ENCODE measurements at places on chromosomes 7 and 10. TPM values are rescaled to one million over a fixed set of nuclear protein-coding genes. Genes with fewer than 3 reads are reported as not detected.
A peak's percentile ranks its signal among the peaks of the same experiment; 100 is the strongest.

DNA sequence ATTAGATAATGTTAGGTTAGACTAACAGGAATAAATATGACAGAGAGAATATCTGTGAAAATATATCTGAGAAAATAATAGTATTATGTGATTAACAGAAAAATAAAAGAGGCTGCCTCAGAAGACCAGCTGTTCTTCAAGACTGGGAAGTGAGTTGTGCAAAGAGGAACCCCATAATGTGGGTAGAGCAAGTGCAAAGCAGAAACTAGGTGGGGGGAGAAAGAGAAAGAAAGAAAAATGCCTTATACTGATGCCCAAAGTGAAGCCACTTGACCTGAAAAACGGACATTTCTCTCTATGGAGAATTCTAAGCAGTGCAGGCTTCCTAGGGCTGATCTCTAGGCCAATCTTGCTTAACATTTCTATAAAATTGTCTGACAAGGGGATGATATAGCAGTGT, 3.8 kb downstream of the NEBL start:
- no peak for DNase-seq

Gene ANXA8
- total RNA-seq = 1.4 TPM

DNA sequence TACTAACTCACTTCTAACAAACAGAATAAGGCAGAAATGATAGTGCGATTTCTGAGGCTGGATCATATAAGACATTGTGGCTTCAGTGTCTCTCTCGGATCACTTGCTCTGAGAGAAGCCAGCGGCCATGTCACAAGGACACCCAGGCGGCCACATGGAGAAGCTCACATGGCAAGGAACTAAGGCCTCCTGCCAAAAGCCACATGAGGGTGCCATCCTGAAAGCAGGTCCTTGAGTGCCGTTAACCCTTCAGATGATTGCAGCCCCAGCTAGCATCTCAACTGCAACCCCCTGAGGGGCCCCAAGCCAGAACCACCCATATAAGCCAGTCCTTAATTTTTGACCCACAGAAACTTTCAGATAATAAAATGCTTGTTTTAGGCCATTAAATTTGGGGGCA, 6.9 kb upstream of the VDAC2 start:
- no peak for DNase-seq

DNA sequence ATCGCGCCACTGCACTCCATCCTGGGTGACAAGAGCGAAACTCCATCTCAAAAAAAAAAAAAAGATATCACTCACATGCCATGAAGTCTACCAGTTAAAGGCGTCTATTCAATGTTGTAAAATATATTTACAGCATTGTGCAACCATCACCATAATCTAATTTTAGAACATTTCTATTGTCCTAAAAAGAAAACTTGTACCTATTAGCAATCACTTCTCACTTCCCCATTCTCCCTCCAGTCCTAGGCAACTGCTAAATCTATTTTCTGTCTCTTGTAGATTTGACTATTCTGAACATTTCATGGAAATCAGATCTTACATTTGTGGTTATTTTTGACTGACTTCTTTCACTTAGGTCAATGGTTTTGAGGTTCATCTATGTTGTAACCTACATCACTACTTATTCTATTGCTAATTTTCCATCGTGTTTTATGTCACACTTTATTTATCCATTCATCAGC, 25.2 kb upstream of the OTUD1 start:
- no peak for DNase-seq

DNA sequence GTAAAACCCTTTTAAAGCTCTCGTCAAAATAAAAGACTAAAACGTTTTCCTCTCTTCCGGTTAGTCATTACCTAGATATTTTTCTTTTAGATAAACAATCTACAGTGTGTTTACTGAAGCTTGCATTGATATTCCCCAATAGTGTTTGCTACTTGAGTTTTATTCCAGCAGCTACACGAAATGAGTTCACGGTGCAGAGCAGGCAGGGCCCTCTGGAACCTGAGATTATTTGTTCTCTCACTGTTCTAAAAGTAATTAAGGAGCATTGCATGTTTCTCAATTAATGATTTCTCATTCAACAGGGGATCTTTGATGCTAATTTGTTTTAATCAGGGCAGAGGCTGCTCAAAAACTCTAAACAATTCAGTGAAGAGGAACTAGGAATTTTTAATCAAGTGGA, 319.7 kb downstream of the GFRA1 start:
- no peak for DNase-seq

Gene PDZD7
- total RNA-seq = 6.6 TPM

GRCh38 chr7:42151309-42151708, 85.7 kb downstream of the GLI3 start:
- no peak for DNase-seq

Gene ABCB4
- 12.6 TPM for total RNA-seq

GRCh38 chr7:157875230-157876179, 538.7 kb downstream of the DNAJB6 start:
- DNase-seq = no peak

GRCh38 chr7:94295850-94296249, 98.8 kb upstream of the COL1A2 start:
- DNase-seq = no peak

GRCh38 chr10:53276797-53277196, 504.2 kb upstream of the MBL2 start:
- no peak for DNase-seq

Gene LRRC4
- total RNA-seq = 1.1 TPM

- no peak for DNase-seq
These were observed 35.2 kb downstream of the CCDC71L start for GRCh38 chr7:106625678-106626301.

GRCh38 chr7:132783824-132784223, 207.6 kb upstream of the PLXNA4 start:
- DNase-seq = peak; percentile 26

Gene RGS10
- total RNA-seq = 85.9 TPM

Gene WBP1L
- 18.4 TPM for total RNA-seq

- no peak for DNase-seq
These were observed 228.7 kb downstream of the BAMBI start for GRCh38 chr10:28906011-28906411.

- no peak for DNase-seq
These were observed 15.2 kb upstream of the RASSF4 start for GRCh38 chr10:44944354-44944753.

Gene SUPV3L1
- total RNA-seq = 29.0 TPM

DNA sequence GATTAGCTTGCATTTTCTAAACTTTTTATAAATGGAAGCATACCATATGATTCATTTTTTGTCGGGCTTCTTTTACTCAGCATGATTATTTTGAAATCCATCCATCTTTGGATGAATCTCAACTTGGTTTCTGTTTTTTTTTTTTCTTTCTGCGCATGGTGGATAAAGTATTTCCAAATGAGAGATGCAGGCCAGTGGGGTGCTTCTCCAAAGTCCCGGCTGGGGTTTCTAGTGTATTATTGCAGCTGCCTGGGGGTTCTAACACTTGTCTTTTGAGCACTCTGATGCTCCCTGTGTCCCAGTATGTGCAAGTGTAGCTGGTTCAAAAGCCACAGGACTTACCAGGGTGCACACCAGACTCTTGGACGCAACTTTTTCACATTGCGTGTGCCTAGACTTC, 70.9 kb upstream of the LOXL4 start:
- DNase-seq = no peak

- no peak for DNase-seq
These were observed 253.6 kb downstream of the KCNMA1 start for GRCh38 chr10:77383861-77384553.

DNA sequence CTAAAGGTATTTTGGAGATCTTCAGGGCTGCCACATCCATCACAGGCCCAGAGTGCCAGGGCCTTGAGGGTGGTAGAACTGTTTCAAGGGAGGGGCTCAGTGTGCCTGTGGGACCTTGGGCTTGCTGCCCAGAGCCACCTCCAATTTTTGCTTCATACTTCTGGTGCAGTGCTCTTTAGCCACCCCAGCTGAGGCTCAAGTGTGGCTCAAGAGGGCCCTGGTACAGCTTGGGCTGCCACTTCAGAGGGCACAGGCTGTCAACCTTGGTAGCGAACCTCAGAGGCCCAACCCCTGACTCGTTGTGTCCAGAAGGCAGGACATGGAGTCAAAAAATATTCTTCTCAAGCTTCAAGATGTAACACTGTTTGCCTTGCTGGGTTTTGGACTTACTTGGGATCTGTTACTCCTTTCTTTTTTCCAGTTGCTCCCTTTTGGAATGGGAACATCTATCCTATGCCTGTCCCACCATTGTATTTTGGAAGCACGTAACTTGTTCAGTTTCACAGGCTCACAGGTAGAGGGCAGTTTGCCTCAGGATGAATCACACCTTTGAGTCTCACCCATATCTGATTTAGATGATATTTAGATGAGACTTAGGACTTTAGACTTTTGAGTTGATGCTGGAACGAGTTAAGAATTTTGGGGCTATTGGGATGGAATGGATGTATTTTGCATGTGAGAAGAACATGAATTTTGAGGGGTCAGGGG, 224.8 kb downstream of the RPS24 start:
- DNase-seq = no peak

GRCh38 chr10:7982727-7983126, 71.8 kb upstream of the GATA3 start:
- DNase-seq = no peak

- no peak for DNase-seq
These were observed 69.3 kb upstream of the C7orf33 start for GRCh38 chr7:148521271-148521670.

GRCh38 chr10:29994811-29995210, 64.6 kb downstream of the JCAD start:
- DNase-seq = no peak

GRCh38 chr10:5089865-5090264, 4.3 kb upstream of the AKR1C3 start:
- no peak for DNase-seq

- DNase-seq = no peak
These were observed 195.5 kb upstream of the PHYHIPL start for GRCh38 chr10:58980826-58981415.

DNA sequence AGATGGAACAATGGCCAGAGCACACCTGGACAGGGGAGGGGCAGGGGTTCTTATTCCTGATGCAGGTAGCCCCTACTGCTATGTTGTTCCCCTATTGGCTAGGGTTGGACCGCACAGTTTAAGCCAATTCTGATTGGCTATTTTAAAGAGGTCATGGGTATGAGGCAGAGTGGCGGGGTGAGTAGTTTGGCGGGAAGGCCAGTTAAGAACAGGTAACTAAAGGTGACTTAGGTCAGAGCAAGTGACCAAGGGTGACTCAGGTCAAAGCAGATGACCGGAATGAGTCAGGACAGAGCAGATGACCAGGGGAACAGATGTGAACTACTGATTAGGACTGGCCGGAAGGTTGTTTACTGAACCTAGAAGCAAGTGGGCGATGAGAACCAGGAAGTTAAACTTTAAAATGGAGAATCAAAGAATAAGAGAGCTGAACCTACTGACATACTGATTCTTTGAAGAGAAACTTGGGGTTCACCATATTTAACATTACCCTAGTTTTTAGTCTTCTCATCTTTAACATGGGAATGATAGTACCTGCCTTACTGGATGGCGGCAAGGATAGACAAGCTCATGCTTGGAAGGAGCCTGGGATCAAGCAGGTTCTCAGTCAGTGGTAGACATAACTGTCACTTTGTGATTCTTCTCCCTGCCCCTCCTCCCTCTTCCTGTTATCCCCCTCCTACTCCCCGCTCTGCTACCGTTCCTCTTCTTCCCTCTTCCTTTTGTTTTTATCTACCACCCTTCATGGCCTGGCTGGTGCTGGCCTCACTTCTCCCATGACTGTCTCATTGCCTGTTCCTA, 55.0 kb downstream of the CCNY start:
- DNase-seq = no peak

DNA sequence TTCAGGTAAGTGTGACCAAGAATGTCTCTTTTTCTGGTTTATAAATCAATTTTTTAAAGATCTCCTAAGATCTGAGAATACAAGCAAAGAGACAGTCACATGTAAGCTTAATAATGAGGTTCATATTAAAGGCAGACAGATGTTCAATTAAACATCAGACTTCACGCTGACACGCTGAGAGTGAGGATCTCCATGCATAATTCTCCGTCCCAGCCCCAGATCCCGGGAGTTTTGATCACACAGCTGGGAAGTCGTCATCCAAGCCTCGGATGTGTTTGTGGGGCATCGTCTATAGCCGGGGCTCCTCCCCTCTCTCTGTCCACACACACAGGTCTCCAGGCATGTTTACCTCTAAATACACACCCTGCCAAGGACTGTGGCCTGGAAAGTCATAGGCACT, 223.2 kb downstream of the PTPRN2 start:
- DNase-seq = no peak

DNA sequence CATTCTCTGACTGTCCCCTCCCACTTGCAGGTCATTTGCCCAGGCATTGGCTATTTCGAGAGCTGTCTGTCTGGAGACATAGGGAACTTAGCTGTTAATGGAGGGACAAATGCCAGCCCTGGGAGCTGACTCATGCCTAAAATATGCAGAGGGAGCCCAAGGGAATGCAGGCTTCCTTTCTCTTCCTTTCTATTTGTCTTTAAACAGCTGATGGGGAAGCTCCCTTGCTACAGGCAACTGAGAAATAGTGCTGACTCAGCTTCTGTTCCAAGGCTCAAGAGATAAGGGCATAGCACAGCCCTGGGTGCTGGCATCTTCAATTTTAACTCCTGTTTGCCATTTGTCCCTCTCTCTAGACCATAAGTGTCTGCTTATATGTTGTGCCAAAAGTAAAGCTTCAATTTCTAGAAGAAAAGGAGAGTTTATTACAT, 82.7 kb upstream of the C1GALT1 start:
- peak; percentile 95 for DNase-seq

DNA sequence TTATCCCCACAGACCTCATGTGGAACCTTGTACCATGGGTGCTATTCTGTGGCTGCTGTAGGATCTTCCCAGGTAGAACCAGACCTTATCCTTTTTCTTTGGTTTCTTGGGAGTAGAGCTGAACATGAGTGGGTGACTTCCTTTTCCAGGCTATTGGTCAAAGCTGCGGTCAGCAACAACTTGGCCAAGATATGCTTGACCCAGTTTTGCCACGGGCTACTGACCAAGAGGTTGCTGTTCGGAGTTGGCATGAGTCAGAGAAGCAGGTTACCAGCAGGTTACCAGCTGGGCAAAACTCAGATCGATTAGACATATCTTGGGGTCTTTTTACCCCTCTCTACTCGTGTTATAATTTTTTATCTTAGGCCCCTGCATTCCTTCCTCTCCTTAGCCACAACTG, 36.7 kb upstream of the HDAC9 start:
- DNase-seq = peak; percentile 91

DNA sequence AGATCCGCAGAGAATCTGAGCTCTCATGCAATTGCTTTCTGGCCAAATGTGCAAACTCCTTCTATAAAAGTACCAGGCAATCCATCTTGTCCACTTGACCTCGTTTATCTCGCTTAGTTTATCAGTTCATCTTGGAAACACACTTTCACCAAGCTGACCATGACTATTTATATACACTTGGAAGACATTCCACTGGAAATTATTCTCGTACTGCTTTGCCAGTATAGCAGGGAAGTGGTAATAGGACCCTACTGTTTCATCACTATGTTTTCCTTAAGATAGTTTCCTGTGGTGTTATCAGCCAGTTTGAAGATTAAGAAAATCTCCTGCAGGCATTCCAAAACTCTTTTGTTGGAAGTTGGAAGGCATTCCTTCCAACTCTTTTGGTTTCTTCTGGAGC, 115.3 kb upstream of the FAM171A1 start:
- DNase-seq = no peak

Gene GJD4
- total RNA-seq = not detected

Gene PNLIPRP1
- not detected for total RNA-seq

- DNase-seq = no peak
These were observed 628.7 kb downstream of the TYW1 start for GRCh38 chr7:67625257-67625737.
